ENCODE measurements at places on chromosomes 5 and 9.
A peak's percentile ranks its signal among the peaks of the same experiment; 100 is the strongest.

DNA sequence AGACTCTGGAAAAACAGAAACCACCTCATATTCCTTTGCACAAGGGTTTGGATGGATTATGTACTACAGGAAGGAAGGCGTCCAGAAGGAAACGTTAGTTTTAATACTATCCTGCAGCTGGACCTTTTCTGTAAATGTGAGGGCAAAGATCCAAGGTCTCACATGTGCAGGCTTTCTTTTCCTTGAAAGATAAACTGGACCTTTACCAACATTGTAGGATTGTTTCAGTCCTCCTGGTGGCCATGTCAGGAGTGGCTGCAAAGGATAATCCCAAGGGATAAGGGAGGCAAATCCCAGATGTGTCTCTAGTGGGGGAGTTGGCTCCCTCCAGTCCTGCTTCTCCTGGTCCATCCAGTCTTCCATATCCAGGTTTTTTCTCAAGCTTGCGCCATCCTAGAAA is 397.5 kb downstream of the HTR1A start:
- DNase-seq: no peak

DNA sequence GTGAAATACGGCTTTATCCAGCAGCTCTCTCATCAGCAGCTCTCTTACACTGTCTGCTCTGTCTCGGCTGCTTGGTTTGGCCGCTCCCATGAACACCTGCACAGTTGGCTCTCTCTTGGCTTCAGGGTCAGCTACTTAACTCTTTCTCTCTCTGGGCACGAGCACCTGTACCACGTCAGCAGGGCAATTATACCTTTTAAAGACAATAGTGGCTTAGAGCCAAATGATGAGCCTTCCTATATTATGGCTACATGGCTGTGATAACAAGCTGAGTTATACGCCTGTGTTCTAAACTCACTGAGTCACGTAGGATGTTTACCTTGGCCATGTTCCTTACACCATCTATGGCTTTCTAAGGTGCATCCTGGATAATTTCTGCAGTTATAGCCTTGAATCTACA is 69.2 kb upstream of the CTNND2 start:
- DNase-seq: no peak

- no peak for DNase-seq
Measured at GRCh38 chr9:6630502-6631206, 14.9 kb downstream of the GLDC start.

GRCh38 chr5:102561894-102562760 is 63.3 kb upstream of the SLCO6A1 start:
- DNase-seq: peak; percentile 39

DNA sequence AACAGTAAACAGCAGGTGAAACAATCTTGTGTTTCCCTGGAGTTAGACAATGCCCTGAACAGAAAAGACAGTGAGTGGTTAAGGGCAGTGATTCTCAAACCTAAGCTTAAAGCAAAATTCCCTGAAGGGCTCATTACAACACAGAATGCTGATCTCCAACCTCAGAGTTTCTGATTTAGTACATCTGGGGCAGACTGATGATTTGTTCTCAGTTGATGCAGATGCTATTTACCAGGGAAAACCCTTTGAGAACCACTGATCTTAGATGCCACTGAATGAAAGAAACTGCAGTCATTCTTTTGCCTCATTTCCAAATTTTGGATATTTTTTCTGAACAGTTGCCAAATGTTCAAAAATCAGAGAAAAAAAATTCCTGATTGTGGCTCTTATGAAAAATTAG is 18.7 kb upstream of the ADAM19 start:
- DNase-seq: no peak

GRCh38 chr9:37241340-37241739 is 121.0 kb downstream of the ZCCHC7 start:
- no peak for DNase-seq

- DNase-seq: no peak
Measured at GRCh38 chr5:142290577-142291299, 34.1 kb downstream of the SPRY4 start.

DNA sequence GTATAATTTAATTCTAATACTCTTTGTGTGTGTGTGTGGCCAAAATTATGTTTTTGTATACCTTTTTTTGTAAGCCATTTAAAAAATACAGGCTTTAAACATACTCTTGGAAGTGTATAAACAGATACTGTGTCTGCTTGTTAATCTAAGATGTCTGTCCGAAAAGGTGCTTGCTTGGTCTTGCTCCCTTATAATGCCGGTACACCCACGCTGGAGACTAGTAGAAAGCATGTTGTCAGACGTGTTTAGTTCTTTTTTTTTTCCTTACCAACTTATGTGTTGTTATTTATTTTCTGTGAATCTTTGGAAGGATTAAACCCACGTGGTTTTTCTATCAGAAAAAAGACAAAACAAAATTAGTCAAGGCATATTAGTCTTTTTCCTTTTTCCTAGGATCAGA is 9.5 kb downstream of the GAPVD1 start:
- DNase-seq: no peak

- peak; percentile 92 for DNase-seq
Measured at GRCh38 chr5:159324102-159324755, 6.1 kb downstream of the IL12B start.

DNA sequence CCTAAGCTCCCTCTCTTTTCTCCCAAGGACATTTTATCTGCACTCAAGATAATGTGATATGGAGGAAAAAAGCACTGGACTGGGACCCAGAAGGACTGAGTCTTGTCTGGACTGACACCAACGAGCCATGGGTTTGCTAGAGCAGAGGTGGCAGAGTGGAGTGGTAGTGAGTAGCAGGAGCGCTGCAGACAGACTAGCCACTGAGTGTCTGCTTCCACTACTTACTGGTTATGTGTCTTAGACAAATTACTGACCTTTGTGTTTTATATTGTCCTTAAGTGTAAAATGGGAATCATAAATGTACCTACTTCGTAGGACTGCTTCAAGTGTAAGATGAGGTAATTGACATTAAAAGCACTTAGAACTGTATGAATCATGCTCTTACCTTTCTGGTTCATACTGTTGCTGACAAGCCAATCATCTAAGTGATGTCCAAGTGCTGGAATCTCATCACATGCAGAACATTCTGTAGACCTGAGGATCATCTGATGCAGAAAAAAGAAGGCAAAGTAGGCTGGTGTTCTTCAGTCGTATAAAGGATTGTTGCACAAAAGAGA is 12.5 kb upstream of the PRLR start:
- no peak for DNase-seq

- DNase-seq: no peak
Measured at GRCh38 chr9:135216791-135217441, 129.4 kb downstream of the OLFM1 start.

DNA sequence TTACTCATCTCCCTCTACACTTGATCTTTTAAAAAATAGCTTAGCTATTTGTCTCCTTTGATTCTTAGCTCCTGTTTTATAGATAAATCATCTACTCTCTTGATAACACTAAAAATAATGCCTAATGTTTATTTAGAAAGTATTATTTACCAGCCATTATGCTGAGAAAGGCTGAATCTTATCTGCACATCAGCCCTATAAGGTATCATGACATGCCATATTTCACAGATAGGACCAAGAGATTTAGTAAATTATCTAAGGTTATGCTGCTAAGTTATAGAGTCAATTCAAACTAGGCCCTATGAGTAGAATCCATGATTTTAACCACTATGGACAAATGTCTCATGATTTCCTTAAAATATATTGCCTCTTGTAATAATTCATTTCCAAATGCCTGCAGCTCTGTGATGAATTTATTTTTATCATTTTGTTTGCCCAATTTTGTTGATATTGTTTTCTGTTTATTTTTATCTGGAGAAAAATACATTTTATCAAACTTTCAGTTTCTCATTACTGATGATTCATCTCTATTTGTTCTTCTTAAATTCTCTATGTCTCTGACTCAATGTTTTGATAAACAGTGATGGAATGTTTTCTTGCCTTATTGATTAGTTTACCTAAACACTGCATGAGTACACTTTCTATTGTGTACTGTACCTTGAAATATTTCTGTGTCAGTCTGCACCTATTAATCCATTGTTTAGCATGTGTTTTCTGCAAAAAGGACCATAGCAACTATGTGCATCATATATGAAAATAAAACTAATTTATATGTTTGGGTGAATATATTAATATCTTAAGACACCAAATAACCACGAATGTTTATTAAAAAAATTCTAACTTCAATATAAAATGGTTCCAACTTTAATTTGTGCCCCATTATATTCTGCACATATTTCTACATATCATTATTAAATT is 300.8 kb downstream of the CDH9 start:
- DNase-seq: no peak
